NCI-H510A treated with DMSO at 0.1 percent for 48 hours (cell line): ENCODE measurements at places on chromosomes 16 and 17.
A peak's percentile ranks its signal among the peaks of the same experiment; 100 is the strongest.

DNA sequence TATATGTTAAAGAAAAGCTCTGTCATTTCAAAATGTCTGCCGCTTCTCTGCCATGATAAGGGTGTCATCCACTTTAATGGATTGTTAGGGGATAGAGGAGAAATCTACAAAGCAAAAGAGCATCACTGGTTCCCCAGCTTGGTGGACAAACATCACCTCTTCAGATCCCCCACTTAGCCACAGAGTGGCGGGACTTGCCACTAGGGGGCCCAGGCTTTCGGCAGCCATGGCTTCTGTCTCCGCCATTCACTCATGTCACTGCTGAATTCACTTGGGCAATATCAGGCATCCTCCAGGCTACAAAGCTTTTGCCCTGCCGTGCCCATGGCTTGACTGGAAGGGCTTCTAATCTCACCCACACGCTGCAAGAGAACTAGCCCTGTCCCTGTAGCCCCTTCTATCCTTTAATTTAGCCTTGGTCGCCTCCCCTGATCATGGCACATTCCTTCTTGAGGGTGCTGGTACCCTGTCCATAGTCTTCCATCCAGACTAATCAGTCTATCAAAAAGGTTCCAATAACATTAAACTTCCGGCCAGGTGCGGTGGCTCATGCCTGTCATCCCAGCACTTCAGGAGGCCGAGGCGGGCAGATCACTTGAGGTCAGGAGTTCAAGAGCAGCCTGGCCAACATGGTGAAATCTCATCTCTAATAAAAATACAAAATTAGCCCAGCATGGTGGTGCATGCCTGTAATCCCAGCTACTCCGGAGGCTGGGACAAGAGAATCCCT is 34.7 kb downstream of the SBK1 start:
- peak; percentile 84 for DNase-seq

GRCh38 chr16:30680326-30680725 is 18.6 kb upstream of the SRCAP start:
- no peak for DNase-seq

DNA sequence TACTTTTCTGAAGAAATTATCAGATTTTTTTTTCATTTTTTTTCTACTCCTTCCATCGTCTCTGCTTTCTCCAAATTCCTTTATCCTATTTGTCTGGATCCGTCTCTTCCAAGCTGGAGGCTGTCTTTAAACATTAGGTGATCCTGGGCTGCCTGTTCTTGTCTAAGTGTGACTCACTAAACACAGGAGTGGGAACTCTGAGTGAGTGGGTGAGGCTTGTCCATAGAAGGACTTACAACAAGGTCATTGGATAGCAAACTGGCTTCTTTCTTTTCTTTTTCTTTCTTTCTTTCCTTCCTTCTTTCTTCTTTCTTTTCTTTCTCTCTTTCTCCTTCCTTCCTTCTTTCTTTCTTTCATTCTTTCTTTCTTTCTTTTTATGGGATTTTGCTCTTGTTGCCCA is 18.2 kb downstream of the ALOX15 start:
- no peak for DNase-seq

DNA sequence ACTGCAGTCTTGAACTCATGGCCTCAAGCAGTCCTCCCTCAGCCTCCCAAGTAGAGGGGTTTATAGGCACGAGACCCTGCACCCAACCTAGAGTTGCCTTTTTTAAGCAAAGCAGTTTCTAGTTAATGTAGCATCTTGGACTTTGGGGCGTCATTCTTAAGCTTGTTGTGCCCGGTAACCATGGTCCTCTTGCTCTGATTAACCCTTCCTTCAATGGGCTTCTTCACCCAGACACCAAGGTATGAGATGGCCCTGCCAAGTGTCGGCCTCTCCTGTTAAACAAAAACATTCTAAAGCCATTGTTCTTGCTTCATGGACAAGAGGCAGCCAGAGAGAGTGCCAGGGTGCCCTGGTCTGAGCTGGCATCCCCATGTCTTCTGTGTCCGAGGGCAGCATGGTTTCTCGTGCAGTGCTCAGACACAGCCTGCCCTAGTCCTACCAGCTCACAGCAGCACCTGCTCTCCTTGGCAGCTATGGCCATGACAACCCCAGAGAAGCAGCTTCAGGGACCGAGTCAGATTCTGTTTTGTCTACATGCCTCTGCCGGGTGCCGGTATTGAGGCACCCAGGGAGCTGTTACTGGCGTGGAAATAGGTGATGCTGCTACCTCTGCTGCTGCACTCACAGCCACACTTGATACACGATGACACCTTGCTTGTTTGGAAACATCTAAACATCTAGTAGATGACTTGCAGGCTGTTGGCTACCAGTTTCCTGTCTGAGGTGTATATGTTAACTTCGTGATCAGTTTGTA is 3.3 kb downstream of the RPL13 start:
- DNase-seq: no peak

DNA sequence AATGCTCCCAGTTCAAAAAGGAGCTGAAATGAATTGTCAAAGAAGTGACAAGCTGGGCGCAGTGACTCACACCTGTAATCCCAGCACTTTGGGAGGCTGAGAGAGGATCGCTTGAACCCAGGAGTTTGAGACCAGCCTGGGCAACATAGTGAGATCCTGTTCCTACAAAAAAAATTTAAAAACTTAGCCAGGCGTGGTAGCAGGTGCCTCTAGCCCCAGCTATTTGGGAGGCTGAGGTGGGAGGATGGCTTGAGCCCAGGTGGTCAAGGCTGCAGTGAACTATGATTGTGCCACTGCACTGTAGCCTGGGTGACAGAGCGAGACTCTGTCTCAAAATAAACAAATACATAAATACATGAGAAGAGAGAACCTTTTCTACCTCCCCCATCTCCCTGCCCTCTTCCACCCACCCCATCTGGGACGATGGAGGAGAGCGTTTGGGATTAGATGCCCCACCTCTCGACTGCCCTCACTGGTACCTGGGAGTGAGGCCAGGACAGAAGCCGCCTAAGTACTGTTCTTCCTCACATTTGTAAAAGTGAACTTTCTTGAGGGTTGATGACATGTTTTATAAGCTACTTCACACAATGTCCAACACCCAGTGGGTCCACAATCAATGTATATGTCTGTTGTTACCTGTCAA is 2.4 kb downstream of the IL4R start:
- no peak for DNase-seq

GRCh38 chr16:1770328-1771187 is 785 bp downstream of the NME3 start:
- DNase-seq: peak; percentile 73

DNA sequence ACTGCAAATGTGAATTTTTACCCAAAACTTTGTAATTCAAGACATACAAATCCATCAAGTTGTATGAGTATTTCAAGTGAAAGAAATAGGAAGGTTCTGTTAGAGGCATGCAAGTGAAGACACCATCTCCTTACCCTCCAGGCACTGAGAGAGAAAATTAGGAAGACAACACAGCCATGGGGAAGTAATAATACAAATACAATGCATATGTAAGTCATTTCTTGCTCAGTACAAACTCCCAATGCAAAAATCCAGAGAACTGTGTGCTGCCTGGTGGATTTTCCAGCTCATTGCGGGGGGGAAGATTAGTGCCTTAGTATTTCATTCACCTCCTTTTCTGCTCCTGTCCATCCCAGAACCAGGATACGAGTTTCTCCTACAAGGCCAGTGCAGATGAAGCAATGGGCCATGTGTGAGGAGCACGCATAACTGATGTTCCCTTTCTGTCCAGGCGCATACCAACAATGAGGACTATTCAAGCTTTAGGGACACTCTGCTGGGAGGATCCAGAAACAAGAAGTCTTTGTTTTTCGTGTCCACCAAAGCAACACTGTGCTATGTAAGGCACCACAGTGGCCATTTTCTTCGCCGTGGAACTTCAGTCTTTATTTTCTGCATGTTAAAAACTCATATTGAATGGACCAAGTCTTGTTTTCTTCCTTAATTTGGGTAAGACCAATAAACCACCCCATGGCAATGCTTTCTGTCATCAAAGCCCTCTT is 143.7 kb upstream of the RCVRN start:
- no peak for DNase-seq

- no peak for DNase-seq
Observed at GRCh38 chr16:67878232-67878631, 5.4 kb downstream of the EDC4 start.

DNA sequence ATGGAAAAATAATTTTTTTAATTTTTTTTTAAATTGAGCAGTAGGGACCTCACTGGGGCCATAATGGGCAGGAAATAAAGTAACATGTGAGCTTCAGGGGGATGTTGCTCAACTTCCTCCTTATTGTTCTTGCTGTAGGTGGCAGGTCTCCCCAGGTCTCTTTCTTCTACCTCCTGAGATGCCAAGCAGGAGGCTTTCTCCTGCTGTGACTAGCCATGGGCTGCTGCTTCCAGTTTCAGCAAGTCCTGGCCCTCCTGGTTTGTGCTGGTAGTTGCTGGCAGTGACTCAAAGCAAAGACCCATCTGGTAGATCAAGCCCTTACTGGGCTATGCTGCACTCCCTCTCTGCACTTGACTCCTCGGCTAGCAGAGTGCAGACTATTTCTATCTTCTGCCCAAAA is 2.3 kb downstream of the DPEP2NB start:
- no peak for DNase-seq
